ENCODE measurements at places on chromosomes 12 and 14. TPM values are rescaled to one million over a fixed set of nuclear protein-coding genes. Genes with fewer than 3 reads are reported as not detected.

The TCL1B gene
- not detected for total RNA-seq

The RNASE8 gene
- not detected for total RNA-seq

The KIF5A gene
- 0.29 TPM for total RNA-seq

The MYF6 gene
- not detected for total RNA-seq

The TMTC1 gene
- 0.05 TPM for total RNA-seq

The C1RL gene
- 15.7 TPM for total RNA-seq

The EPYC gene
- total RNA-seq = not detected

The PDE6H gene
- not detected for total RNA-seq

The L2HGDH gene
- 8.0 TPM for total RNA-seq

The BATF gene
- total RNA-seq = not detected

The OTUB2 gene
- total RNA-seq = 3.0 TPM

All from A549 treated with Mapracorat at 1 μM for 4 hours (cell line).